Amniotic epithelial cell (primary cell): ENCODE measurements at places on chromosomes 3 and 15.
A peak's percentile ranks its signal among the peaks of the same experiment; 100 is the strongest.

DNA sequence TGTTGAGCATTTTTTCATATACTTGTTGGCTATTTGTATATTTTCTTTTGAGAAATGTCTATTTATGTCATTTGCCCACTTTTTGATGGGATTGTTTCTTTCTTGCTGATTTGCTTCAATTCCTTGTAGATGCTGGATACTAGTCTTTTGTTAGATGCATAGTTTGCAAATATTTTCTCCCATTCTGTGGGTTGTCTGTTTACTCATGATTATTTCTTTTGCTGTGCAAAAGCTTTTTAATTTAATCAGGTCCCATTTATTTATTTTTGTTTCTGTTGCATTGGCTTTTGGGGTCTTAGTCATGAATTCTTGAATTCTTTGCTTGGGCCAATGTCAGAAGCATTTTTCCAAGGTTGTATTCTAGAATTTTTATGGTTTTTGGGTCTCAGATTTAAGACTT is 251.7 kb downstream of the WNT5A start:
- DNase-seq = no peak

- DNase-seq = no peak
These were observed 50.5 kb upstream of the LRRFIP2 start for GRCh38 chr3:37224879-37225278.

DNA sequence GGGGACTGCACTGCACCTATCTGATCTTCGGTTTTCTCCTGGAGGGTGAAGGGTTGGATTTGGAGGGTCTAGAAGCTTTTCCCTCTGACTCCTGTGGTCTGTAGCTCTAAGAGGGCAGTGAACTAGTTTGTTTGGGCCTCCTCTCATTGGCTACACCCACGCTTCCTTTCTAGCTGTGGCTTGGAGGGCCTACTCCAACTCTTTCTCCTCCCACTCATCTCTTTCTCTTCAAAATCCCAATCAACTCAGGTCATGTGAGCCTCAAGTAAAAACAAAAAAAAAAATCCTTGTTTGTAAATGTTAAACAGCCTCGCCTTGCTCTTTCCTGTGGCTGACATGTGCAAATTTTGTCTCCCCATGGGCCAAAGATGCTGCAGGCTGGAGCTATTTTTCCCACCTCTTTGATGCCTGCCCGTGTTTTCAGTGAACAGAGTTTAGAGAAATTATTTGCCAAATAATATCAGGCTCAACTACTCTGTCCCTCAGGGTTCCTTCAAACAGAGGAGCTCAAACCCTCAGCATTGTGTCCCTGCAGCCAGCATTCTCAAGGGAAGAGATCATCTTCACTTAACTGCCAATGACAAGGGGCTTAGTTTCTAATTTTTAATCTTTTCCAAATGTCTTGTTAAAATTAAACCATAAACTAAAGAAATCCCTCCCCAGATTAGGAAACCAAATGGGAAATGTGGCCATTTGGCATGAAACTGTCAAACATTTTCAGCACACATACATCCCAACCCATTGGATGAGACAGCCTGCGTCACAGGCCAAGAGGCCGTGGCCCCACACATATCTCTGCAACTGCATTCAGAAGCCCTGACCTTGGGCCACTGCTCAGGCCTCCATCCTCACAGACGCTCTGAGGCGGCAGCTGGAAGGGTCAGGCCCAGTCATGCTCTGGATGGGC is 114.8 kb upstream of the THBS1 start:
- no peak for DNase-seq

- no peak for DNase-seq
These were observed 29.5 kb downstream of the GYG1 start for GRCh38 chr3:149020839-149021252.

GRCh38 chr15:38670128-38671005 is 105.8 kb upstream of the RASGRP1 start:
- DNase-seq = no peak

DNA sequence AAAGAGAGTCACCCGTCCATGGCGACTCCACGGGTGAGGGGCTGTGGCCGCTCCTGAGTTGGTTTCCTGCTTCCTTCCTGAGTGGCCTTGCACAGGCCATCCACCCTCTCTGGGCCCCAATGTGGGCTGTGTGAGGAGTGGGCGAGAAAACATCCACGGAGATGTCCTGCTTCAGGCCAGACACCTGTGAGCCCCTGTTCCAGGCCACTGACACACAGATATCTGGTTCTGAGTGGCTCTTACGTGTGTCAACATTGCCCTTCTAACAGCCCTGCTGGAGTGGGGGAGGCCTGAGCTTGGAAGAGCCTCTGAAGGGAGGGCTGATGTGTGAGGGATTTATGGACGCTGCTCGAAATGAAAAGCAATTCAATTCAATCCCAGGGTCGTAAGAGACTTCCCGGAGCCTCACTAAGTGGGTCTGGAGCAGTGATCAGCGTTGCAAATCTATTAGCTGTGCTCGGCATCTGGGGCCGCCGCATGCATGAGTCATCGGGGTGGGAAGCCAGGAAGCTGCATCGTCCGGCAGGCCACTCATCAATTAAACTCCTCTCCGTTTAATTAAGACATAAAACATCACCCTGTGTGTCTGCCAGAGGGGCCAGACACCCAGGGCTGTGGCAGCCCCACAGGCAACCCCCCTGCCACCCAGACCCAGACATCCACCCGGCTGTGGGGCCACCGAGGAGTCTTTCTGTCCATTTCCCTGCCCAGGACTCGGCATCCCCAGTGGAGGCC is 20.0 kb upstream of the PRR23E start:
- DNase-seq = peak; percentile 16

GRCh38 chr15:94225616-94226015 is 5.7 kb upstream of the MCTP2 start:
- DNase-seq = peak; percentile 59

- no peak for DNase-seq
These were observed 301.4 kb upstream of the DNAJC19 start for GRCh38 chr3:181290941-181291340.

DNA sequence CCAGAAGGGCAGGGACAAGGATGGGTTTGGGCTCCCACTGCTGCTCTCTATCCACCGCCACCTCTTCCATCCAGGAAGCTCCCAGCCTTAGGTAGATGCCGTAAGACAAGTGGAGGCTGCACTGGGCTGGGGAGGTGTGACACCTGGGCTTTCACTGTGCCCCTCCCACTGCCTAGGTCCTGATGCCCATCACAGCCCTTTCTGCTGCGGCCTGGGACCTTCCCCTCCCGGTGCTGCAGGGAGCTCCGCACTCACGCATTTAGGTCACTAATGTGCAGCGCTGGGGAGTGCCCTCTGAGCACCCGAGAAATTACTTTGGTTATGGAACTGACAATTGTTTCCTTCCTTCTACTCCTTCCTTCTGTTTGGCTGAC is 850 bp downstream of the LTF start:
- no peak for DNase-seq

- no peak for DNase-seq
These were observed 369.5 kb upstream of the THBS1 start for GRCh38 chr15:39211108-39211979.

DNA sequence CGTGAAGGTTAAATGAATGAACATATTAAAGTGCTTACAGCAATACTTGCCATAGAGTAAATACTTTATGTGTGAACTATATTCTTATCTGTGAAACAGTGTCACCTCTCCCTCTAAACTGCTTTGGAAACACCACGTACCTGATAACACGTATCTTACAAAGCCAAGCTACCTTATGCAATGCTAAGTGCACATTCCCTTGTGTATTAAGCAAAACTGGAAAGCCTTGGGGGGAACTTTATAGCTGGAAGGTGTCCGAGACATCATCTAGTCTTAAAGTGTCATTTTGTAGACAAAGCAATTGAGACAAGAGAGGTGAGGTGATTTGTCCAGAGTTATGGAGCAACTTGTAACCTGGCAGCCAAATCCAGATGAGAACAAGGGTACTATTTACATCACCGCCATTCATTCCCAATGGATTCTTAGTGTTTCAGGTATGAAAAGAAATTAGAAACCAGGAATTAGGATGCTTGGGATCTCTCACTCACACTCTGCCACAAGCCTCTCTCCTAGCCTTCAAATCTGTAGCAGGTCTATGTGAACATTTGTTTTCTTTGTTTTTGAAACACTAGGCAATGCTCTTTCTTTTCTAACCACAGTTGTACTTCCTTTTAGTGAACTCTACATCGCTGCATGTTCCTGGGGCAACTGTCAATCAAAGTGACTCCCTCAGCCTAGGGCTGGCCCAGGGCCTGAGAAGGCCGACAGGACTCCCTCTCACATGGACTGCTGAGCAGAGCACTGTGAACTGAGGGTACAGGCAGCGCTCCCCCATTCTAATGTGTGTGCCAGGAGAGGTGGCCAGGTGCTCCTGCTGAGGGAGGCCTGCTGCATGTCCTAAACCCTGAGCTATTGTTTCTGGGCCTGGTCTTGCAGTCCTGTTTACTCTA is 13.9 kb upstream of the MGLL start:
- DNase-seq = no peak

- peak; percentile 99 for DNase-seq
These were observed 58.1 kb downstream of the RSRC1 start for GRCh38 chr3:158167737-158168557.

GRCh38 chr3:59994732-59995304 is 945.0 kb upstream of the CFAP20DC start:
- no peak for DNase-seq
